H9 (cell line): ENCODE measurements at places on chromosomes 1 and 21. TPM values are rescaled to one million over a fixed set of nuclear protein-coding genes. Genes with fewer than 3 reads are reported as not detected.

DNA sequence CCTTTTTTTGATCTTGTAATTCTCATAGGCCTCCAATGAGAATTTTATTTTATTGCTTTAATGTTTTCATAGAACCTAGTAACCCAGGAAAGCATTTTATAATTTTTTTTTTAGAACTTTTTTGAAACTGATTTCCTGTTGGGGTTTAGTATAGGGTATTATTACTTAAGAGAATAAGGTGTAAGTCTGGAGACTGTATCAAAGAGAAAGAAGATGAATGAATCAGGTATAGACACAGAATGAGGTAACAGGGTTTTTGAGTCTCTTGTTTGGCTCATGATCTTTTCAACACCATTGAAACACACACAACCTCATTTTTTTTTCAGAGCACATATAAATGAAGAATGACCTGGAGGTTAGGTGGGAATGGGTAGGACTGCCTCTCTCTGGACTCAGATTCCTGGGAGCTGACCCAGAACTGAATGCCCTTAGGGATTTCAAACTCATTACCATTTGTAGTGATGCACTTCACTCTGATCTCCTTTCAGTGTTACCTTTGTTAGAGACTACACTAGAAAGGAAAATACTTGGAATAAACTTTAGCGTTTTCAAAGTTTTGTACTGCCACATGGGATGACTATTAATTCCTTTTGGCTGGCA lies 51.0 kb downstream of the EPB41 start:
- DNase-seq, result no peak

GRCh38 chr1:210428696-210429095 lies 100.0 kb downstream of the HHAT start:
- no peak for DNase-seq

GRCh38 chr1:179108644-179109043 lies 26.8 kb downstream of the TOR3A start:
- DNase-seq, result no peak

GRCh38 chr1:218439541-218440295 lies 94.6 kb downstream of the TGFB2 start:
- peak; percentile 39 for DNase-seq

GRCh38 chr1:165365341-165365740 lies 8.8 kb upstream of the LMX1A start:
- DNase-seq, result no peak

Gene COL9A2
- 4.5 TPM in 2 replicates for total RNA-seq

DNA sequence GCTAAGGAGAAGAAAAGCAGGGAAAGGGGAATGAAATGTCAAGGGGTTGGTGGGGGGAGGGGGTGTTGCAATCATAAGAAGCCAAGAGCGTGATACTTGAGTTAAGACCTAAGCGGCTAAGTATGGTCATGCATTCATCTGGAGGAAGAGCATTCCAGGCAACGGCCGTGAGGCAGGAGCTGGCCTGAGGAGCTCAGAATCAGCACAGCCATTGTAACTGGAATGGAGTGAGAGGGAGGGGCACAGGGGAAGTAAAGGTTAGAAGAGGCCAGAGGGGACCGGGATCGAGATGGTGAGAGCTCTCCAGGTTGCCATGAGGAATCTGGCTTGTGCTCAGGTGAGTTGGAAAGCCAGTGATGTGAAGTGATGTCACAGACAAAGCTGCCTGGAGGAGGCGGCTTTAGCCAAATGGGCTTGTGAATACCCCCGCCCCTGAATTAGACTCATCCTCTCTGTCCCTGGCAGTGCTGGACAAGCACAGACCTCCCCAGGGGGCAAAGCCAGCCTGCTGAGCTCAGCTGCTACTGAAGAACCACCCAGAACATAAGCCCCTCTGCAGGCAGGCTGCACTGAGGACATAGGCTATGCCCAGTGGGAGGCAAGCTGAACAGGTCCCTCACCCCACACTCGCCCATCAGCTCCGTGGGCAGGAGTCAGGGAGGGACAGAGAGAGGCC lies 61.1 kb upstream of the LAPTM5 start:
- DNase-seq, result peak; percentile 36

GRCh38 chr1:220929304-220929703 lies 50.1 kb downstream of the HLX start:
- no peak for DNase-seq

DNA sequence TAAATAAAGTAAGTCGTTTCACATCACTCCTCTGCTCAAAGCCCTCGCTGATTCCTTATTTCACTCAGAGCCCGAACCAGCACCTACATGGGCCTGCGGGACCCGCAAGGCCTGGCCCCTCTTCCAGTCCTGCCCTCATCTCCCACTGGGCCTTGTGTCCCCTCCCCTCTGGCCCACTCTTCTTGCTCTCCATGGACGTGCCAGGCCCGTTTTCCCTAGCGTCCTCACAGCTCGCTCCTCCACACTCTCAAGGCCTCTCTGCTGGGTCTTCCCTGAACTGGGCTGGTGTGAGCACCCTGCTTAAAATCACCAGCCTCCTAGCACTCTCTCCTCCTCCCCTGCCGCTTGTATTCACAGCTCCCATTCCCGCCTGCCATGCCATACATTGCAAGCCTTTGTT lies 237.9 kb downstream of the FOXD2 start:
- DNase-seq, result peak; percentile 30

Gene LHX4
- total RNA-seq, result 1.9 and 2.0 TPM in 2 replicates

DNA sequence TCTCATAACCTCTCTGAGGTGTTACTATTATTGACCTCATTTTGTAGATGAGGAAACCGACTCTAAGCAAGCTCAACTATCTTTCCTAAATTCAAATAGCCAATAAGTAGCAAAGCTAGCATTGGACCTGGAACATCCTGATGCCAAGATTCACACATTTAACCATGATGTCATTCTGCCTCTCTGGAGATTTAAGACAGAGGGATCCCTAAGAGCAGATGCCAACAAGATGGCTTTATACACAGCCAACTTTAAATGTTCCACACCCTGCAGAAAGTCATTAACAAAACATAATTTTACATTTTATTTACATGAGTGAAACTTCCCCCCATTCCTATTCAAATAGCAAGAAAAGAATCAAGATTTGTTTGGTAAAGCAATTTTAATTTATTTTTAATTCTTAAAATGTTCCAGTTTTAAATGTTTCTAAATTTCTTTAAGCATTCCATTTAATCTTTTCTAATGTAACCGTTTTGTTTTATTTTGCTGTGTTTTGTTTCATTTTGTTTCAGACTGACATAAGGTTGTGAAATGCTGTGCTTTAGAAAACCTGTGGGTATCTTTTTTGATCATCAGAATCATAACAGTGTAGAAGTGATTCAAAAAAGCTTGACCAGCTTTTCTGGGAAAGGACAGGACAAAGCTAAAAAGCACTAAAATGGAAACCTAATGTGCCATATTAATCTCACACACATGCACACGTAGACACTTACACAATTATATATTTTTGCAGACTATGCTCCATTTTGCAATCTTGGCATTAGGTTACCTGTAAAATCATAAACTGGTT lies 7.6 kb upstream of the VAV3 start:
- no peak for DNase-seq
